ENCODE measurements at places on chromosomes 6 and 20.

DNA sequence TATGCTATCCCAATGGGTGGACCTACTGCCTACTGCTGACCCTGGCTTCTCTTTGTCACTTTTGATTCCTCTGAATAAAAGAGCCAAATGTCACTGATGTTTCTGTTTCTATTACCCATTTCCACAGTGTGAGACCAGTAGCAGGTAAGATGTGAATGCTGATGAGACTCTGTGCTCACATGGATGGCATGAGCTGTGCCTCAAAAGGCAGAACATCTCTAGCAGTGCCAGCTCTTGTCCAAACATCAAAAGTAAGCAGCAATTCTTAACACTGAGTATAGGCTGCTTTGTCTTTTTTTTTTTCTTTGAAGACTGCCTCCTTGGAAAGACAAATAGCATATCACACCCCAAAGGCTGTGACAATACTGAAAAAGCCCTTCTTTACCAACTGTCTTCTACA is 459.2 kb upstream of the RUNX2 start:
- no peak for DNase-seq

GRCh38 chr20:7305976-7306375 is 538.5 kb downstream of the BMP2 start:
- no peak for DNase-seq

- DNase-seq, result no peak
These were observed 11.1 kb upstream of the ITPR3 start for GRCh38 chr6:33610067-33610466.

GRCh38 chr20:12113468-12114371 is 196.0 kb downstream of the BTBD3 start:
- DNase-seq, result no peak

- DNase-seq, result no peak
These were observed 719.6 kb downstream of the TBC1D32 start for GRCh38 chr6:120614723-120615122.

DNA sequence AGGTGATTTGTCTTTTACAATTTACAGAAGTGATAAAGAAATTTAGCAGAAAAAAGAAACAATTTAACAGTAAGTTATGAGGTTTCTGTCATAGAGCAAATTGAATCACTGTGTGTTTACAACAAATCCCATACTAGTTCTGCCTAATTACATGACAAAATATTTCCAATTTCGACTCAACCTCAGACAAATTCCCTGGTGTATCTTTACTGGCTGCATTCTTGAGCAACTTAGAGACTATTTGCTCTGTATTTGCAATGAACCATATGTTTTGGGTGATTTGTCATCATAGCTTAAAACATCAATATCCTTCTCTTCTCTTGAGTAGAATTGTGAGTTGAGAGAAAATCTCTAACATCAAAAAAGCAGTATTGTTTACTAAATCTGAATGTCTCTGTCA is 128.7 kb downstream of the SIM1 start:
- DNase-seq, result no peak

DNA sequence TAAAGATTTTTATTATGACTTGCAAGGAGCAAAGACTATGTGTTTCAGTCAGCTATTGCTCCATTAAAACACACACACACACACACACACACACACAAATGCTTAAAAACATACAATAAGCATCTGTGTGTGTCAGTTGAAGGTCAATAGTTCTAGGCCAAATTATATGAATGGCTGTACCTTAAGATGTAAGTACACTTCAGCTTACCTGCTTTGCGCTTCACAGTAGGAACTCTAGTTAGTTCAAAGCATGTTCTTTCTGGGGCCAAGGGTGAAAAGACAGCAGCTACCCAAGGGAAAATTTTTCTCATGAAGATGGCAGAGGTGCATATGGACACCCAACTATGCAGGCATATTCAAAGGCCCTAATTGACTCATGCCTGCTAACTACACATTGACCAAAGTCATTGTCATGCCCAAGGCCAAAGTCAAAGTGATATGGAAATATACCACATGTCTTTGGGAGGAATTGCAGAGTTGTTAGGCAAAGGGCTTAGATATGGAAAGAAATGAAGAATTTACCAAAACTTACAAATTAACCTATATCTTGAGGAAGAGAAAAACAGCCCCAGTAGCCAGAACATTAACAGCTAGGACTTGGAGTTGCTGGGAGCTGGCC is 61.9 kb upstream of the BTN3A2 start:
- no peak for DNase-seq

DNA sequence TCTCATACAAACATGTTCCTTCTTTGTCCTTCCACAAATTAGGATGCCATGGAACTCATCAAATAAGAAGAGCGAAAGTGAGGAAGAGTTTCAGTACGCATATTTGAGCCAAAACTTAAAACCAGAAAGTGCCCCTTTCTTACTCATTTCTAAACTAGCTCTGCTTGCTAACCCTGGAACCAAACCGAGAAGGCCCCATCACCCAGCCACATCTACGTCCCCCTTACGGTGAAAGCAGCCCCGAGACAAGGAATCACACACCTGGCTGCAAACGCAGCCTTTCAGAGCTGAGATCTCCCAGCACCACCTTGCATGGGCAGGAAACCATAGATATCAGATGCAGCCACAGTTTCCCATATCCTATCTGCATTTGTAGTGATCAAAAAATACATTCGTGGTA is 28.5 kb downstream of the TRERF1 start:
- DNase-seq, result no peak

GRCh38 chr20:59825944-59826759 is 107.3 kb downstream of the SYCP2 start:
- no peak for DNase-seq

GRCh38 chr6:12014027-12014872 is 2.1 kb downstream of the HIVEP1 start:
- DNase-seq, result no peak

- no peak for DNase-seq
These were observed 78.8 kb upstream of the HMGN3 start for GRCh38 chr6:79313254-79313653.

DNA sequence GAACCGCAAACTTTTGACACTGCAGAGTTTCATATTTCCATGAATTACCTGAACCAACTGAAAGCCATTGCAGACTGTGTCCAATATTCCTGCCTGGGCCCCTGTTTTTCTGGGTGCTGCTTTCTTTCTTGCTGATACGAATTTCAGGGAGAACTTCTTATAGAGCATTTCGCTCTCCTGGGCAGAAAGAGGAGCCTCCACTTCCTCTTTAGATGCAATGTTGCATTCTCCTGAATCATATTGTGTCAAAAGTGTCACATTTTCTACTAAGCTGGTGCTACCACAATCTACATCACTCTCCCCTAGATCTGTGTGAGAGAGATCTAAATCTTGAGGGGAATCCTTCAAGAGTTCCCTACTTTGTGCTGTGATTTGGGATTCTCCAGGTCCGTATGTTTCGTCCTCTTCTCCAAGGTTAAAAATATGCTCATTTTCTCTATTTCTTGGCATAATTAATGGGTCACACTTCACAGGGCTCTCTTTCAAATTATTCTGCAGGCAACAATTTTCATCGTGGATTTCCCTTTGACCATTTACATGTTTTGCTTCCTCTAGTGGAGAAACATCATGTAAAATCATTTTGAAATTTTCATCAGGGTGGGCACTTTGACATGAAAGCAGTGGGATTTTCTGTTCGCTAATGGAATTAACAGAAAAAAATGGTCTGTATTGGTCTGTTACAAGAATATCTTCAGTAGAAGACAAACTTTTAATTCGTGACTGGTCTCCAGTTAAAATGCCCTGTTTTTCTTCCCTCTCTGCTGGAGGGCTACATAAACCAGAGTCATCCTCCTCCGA is 102.3 kb downstream of the DST start:
- DNase-seq, result no peak

GRCh38 chr6:12369781-12370262 is 79.7 kb downstream of the EDN1 start:
- no peak for DNase-seq

DNA sequence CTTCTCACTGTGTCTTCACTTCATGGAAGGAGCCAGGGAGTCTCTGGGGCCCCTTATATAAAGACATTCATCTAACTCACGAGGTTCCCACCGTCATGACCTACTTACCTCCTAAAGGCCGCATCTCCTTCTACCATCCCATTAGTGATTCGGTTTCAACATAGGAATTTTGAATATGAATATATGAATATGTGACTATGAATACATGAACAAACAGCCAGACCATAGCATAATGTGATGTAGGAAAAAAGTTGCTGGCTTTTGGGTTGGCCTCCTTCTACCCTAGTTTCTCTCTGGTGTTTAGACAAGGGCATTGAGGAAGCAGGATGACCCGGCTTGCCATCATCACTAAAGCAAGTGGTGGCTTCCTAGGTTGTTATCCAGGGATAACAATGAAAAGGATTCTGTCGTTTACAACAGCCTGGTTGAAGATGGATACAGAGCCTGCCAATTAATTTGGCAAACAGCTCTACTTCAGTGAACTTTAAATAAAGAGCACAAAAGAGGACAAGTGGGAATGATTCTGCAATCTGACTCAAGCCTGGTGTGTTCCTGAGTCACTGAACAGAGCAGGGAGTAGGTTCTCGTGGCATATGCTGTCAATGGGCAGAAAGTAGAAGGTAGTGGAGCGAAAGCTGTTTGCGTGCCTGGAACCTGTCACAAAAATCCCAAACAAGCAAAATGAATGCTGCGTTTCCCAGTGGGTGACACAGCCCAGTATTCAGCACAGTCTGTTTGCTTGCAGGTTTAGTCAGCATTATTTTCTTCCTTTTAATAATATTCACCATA is 44.0 kb upstream of the DOK5 start:
- DNase-seq, result no peak

DNA sequence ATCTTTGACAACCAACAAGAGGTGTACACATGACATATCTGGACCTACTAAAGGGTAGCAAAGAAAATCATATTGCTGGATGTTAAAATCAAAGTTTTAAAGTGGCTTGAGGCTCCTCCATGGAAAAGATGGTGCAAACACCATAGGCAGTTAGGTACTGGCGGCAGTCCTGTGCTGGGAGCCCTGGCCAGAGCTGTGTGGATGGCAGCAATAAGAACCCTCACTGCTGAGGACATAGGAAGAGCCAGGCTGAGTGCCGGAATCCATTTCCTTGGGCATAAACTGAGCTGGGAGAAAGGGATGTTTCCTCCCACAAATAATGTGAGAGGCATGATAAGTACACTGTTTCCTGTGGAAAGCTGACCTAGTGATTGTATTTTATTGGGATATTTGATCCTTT is 89.9 kb downstream of the ARID1B start:
- no peak for DNase-seq

DNA sequence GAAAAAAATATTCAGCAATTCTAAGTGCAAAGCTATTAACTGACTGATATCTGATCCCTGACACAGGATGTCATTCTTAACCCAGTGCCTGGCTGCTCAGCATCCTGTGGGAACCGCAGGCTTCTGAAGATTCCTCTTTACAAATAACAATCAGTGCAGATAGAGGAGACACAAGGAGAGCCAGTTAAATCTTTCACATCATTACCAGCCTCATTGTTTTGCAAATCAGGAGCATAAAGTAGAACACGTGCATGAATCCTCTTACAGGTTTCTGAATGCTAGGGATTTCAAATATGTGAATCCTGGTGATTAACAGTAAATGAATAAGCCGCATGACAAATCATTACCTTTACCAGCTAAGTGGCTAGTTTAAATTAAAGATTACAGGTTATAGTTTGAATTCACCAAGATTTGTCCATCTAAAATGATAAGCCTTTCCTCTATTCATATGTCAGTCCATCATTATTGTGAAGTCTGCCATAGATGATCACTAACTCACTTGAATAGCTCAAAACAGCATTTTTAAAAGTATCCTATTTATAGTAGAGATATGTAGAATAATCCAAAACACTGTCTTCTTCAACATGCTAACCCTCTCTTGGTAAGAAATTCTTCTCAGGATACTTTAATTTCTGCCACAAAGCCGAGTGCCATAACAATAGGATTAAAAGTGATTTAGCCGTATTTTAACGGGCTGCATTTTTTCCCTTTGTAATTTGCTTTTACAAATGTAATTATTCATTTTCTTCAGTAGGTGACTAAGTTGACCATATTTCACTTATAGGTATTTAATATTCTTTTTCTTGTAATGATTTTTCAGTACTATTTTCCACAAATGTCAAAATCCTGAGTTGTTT is 367.3 kb upstream of the EPHA7 start:
- no peak for DNase-seq

- no peak for DNase-seq
These were observed 220.0 kb upstream of the SPTLC3 start for GRCh38 chr20:12788632-12789299.

DNA sequence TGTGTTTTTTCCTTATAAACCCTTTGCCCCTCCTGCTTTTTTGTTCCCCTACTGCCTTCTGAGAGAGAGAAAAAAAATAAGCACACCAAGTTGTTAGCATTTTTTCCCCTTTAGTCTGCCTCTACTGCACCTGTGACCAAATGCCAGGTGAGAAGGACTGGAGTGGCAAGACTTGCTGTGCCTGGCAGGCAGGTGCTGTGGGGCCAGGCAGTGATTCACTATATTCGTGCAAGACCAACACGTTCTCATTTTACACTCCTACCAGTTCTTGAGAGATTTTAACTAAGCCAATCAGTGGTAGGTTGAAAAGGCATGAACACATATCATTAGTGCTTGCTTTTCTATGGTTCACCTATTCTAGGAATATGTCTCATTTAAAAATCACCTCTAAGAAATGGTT is 109.7 kb downstream of the FIG4 start:
- DNase-seq, result no peak

- DNase-seq, result no peak
These were observed 79.2 kb downstream of the SCML4 start for GRCh38 chr6:107744927-107745326.

DNA sequence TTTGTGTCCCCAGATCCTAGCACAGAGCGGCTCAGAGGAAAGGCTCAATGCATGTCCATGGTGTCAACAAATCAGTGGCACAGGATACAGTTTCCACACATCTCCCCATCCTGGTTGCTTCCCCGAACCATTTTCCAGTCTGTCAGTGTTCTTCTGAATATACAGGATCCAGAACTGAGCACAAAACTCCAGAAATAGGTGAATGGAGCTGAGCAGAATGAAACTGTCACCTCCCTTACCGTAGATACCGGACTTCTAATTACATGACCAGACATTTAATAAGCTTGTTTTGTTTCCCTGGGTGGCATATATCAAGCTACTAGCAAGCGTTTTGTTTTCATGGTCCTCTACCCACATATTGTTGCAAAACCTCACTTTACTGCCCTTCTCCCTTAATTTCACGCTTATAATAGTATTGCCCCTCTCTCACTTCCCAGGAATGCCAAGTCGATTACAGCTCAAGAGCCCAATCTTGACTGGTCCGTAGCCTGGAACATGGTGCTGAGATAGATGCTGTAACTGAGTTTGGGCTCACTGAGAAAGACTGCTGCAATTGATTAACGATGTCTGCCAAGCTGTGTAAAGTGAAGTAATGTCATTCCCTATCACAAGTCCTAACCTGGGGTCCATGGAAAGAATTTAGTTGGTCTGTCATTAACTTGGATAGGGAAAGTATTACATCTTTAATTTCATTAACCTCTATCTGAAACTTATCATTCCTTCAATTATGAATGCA is 12.0 kb upstream of the SCRT2 start:
- DNase-seq, result no peak

GRCh38 chr6:25862199-25862598 is 11.8 kb downstream of the SLC17A3 start:
- no peak for DNase-seq

- no peak for DNase-seq
These were observed 172.3 kb upstream of the CST7 start for GRCh38 chr20:24776755-24777271.

Measured in progenitor cell of endocrine pancreas (in vitro differentiated cells).